ENCODE measurements at places on chromosomes 13 and 19.
A peak's percentile ranks its signal among the peaks of the same experiment; 100 is the strongest.

DNA sequence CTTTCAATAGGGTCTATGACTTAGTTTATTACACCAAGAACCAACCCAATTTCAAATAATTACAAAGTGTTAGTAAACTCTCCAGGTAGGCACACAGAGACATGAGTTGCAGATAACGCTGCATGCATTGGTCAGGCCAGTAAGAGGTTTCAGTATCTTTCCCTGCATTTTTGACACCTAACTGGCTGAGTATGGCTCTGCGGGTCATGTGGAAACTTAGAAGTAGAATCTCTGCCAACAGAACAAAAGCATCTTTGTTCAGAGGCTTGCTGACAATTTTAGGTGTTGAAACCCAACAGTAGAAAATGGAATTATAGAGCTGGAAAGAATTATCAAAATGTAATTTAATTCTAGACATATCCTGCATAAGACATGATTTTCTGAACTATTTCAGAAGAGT is 25.3 kb downstream of the HTR2A start:
- DNase-seq = no peak

DNA sequence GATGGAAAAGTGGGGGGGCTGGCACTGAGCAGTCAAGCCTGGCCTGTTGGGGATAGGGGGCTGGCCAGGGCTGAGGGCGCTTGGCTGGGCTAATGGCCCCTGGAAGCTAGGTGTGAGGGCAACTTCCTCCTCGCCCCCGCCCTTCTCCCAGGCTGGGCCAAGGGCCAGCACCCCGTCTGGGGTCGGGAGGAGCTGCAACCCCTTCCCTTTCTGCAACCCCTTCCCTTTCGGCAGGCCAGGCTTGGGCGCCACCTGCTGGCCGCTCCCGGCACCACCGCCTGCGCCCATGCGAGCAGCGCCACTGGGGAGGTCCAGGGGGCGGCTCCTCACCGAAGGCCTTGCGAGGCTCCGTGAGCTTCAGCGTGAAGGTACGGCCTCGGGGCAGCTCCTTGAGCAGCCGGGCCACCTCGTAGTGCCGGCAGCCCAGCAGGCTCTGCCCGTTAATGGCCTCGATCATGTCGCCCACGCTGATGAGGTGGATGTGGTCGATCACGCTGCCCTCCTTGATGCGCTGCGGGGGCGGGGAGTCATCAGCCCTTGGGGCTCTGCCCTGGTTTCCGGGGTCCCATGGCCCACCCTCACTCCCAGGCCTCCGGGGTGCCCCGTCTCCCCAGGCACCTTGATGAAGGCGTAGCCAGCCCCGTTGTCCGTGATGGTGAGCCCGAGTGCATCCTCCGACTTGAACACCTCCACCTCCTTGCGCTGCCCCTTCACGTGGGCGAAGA is 5.0 kb upstream of the PTGER1 start:
- peak; percentile 69 for DNase-seq

GRCh38 chr13:53873558-53873957 is 844.9 kb downstream of the OLFM4 start:
- no peak for DNase-seq

DNA sequence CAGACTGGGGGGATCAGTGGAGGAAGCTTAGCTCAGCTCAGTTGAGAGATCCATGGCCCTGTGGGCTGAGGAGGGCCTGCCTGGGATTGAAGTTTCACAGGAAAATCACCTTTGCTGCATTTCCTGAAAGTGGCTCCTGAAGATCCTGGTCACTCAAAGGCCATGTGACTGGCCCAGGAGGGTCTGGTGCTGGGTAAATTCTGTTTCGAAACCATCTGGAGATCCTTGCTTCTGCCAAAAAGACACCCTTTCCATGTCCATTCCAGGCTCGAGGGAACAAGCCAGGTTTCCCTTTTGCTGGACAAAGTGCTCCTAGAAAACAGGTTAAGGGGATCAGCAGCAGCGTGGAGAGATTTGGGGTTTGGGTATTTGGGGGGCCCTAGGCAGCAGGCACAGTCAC is 293.3 kb downstream of the ZNF536 start:
- no peak for DNase-seq

- no peak for DNase-seq
These were observed 11.8 kb downstream of the PEPD start for GRCh38 chr19:33509774-33510173.

- DNase-seq = no peak
These were observed 8.1 kb downstream of the PAK4 start for GRCh38 chr19:39133431-39134270.

- no peak for DNase-seq
These were observed 1.8 kb upstream of the ANGPTL4 start for GRCh38 chr19:8361921-8362793.

- no peak for DNase-seq
These were observed 16.6 kb upstream of the ZNF536 start for GRCh38 chr19:30355586-30355985.

- DNase-seq = no peak
These were observed 577.4 kb downstream of the TBC1D4 start for GRCh38 chr13:74904556-74904955.

DNA sequence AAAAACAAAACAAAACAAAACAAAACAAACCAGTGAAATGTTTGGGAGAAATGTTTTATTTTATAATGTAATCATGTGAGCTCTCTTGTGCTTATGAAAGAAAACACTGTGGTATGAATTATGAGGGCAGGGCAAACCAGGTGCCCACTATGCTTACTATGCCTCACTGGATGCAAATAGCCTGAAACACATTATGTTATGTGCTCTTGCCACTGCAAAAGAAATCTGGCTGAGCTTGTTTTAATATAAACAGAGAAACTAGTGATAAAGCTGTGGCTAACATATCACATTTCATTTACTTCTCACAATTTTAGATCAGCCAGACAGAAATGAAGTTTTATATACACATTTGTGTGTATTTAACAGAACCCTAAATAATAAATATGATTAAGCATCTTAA is 8.7 kb upstream of the NBEA start:
- no peak for DNase-seq

GRCh38 chr13:42107421-42107820 is 59.0 kb downstream of the DGKH start:
- no peak for DNase-seq

- no peak for DNase-seq
These were observed 4.7 kb upstream of the TMPRSS9 start for GRCh38 chr19:2355168-2356035.

GRCh38 chr13:44622261-44622660 is 46.1 kb upstream of the TSC22D1 start:
- no peak for DNase-seq

GRCh38 chr19:18594824-18595373 is 6.3 kb downstream of the REX1BD start:
- no peak for DNase-seq

GRCh38 chr19:30878495-30878894 is 470.7 kb downstream of the TSHZ3 start:
- no peak for DNase-seq

DNA sequence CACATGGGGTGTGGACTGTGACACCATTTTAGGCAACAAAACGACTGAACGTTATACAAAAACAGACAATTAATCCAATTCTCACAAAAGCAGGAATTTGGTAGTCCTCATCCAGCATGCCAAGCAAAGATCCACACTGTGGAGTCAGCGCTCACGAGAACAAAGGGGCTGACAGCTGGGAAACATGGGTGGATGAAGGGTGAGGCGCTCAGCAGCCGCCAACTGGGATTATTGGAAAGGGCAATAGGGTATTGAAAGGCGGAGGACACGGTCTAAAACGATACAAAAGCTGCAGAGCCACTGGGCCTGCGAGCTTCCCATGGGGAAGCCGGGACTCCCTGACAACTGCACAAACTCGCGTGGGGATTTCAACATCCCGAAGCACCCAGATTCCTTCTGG is 4.7 kb upstream of the ZNF813 start:
- no peak for DNase-seq

DNA sequence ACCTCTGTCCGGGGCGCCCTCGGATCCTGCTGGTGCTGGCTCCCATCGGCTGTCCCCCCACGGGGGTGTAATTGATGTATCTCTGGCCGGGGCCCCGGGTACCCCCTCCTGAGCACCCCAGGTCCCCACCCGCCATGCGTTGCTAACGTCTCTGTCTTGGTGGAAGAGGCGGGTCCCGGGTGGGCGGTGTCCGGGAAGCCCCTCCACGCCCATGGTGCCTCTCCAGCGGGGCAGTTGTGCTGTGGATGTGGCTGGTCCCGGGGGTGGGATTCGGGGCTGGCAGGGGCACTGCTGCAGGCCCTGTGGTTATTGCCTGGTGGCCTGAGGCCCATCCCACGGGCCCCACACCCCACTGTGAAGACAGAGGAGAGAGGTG is 4.9 kb downstream of the DIRAS1 start:
- no peak for DNase-seq

DNA sequence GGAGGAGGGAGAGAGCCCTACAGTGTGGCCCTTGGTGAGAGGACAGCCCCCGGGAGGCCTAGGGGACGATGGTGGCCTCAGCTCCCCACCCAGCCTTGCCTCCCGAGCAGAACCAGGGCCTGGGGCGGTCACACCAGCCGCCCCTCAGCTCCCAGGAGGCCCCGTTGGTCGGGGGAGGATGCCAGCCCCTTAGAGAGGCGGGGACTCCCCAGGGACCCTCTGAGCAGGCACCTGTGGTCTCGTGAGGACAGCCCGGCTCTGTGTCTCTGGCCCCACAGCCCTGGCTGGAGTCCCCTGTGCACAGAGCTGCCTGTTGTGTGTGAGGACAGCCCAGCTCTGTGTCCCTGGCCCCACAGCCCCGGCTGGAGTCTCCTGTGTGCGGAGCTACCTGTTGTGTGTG is 158.8 kb downstream of the KDM4B start:
- DNase-seq = no peak

GRCh38 chr19:56367829-56368711 is 25.3 kb downstream of the ZNF582 start:
- peak; percentile 65 for DNase-seq

- no peak for DNase-seq
These were observed 441.1 kb upstream of the HTR2A start for GRCh38 chr13:47337781-47338507.

DNA sequence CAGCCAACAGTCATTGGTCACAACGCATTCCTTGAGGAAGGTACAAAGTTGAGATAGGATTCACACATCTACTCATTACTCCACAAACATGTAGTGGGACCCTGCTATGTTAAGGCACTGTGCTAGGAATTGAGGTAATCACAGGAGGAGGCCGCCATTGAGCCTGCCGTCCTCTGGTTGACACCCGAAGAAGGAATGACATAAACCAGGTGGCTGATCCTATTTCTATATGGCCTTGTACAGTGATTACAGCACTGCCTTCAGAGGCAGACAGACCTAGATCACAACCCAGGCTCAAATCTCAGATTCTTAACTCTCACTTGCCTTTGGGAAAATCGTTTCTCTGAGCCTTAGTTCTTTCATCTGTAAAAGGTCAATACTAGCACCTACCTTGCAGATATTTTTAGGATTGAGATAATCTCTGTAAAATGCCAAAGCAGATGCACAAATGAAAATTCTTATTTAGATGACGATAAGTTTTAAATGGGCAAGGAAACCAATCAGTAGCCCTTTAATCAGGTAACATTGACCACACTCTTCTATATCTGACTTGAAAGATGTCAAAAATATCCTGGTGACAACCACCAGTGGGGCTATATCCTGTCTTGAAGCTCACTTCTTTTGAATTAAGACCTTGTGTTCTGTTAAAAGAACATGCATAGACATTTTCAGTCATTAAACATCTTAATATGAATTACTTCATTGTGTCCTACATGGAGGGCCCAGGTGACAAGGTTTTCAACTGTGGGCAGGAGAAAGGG is 251.6 kb downstream of the KCTD12 start:
- DNase-seq = no peak

DNA sequence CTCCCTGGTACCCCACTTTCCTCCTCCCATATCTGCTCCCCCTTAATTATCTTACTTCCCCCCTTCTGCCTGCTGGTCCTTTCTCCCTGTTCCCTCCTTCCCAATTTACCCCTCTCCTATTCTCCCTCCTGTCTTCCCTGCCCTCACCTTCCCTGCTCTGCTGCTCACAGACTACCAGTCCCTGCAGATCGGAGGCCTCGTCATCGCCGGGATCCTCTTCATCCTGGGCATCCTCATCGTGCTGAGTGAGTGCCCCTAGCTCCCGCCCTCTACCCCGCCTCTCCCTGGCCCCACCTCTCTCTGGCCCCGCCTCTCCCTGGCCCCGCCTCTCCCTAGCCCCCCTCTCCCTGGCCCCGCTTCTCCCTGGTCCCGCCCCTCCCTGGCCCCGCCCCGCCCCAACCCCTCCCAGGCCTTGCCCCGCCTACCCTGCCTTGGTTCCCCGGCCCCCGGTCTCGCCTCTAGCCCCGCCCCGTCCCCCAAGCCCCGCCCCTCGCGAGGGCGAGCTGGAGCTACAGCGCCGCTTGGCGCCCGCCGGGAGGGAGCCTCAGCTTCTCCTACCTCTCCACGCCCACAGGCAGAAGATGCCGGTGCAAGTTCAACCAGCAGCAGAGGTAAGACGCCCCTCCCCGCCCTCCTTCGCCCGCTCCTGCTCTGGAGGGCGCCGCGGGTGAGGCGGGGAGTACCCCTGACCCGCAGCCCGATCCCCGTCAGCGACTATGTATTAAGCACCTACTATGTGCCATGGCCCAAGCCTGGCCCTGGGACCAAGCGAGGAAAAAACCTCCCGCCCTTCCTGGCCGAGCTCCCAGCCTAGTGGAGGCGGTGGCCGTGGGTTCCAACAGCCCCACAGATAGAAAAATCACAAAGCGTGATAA is 1.9 kb upstream of the FXYD7 start:
- peak; percentile 92 for DNase-seq

GRCh38 chr19:38869160-38869835 is 8.8 kb downstream of the RINL start:
- DNase-seq = no peak

DNA sequence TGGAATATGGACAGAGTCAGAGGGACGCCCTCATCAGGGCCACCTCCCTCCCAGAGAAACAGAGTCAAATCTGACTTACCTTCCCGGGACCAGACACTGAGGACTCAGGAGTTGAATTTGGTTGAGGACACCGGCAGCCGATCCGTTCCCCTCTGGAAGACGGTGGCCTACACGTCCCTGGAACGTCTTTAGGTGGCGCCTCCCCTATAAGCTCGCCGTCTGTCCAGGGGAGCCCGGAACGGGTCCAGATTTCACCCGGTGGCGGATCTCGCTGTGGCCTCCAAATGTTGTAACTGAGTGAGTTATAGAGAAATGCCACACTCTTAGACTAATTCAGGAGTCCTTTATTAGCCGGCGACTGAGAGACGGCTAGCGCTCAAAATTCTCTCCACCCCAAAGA is 9.0 kb downstream of the TNFSF14 start:
- DNase-seq = no peak

GRCh38 chr13:114174529-114174961 is 4.5 kb upstream of the CFAP97D2 start:
- DNase-seq = no peak

- DNase-seq = no peak
These were observed 84.2 kb downstream of the TNFRSF19 start for GRCh38 chr13:23654111-23655110.

DNA sequence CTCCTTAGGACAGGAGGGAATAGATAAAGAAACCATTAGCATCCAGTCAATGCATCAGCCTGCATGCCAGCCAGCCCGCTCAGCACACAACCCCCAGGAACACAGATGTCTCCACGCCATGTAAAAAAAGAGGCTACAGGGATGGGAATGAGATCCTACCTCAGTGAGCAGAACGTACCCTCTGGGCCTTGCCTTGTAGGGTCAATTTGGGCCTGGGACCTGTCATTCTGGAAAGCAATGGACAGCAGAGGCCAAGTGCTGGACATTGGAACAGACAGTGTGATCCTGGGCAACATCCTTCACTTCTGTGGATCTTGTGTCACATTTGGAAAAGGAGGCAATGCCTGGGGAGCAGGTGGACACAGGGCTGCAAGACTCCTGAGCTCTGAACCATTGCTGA is 26.0 kb downstream of the VSTM2B start:
- no peak for DNase-seq

All from stimulated activated CD4-positive, alpha-beta T cell treated with anti-CD3 and anti-CD28 coated beads, Interleukin-12 subunit alpha, Interleukin-12 subunit beta, amount 100 ng/mL, for 24 hours (primary cell).